ENCODE measurements at places on chromosomes 13 and 19.
A peak's percentile ranks its signal among the peaks of the same experiment; 100 is the strongest.

DNA sequence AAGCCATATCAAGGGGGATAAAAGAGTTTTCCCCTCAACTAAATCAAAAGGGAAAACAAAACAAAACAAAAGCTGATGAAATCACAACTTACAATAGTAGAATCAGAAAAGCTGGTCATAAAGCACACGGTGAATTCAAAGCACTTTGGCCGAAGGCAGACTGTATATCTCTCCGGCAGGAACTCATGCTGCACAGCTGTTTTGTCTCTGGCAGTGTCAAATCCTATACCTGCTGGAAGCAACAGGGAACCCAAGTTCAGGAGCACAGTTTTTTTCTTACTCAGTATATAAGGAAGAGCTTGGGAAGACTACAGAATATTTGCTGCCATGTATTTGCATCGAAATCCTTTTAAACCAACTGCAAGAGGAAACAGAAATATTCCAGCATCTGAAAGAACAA, 213.7 kb downstream of the RFC3 start:
- no peak for DNase-seq

GRCh38 chr19:1840541-1841115, 7.7 kb downstream of the REXO1 start:
- no peak for DNase-seq

GRCh38 chr13:58542530-58542929, 911.0 kb downstream of the PCDH17 start:
- DNase-seq, result no peak

GRCh38 chr13:72754111-72754510, 26.4 kb downstream of the BORA start:
- no peak for DNase-seq

- DNase-seq, result no peak
Measured at GRCh38 chr19:47097396-47098201, 16.0 kb downstream of the ZC3H4 start.

DNA sequence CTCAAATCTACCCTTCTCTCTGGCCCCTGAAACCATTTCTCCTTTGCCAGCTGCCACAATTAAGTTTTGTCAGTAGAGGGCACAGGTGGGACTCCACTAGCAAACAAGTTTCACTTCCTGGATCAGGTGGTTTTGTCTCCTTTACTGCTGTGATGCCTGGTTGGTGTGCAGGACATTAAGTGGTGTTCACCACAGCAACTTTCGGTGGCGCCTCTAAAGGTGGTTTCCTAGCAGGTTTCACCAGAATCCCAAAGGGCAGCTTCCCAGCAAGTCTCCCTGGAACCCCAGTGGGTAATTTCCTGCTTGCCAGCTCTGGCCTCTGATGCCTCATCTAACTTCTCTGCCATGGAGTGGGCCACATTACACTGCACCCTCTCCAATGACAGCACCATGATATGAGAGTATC, 16.6 kb downstream of the MED4 start:
- no peak for DNase-seq

- no peak for DNase-seq
Measured at GRCh38 chr13:112777637-112778406, 88.0 kb downstream of the ATP11A start.

- DNase-seq, result no peak
Measured at GRCh38 chr19:3029065-3029923, at the start of gene TLE2. TSS of gene TLE2 (minus strand) at chr19:3029280. CDS start at chr19:3028904, 376 bp downstream.

GRCh38 chr19:49119411-49120324, at the start of gene PPFIA3:
TSS of gene PPFIA3 (plus strand) at chr19:49119544. CDS start at chr19:49127874, 8,330 bp downstream.
- no peak for DNase-seq

DNA sequence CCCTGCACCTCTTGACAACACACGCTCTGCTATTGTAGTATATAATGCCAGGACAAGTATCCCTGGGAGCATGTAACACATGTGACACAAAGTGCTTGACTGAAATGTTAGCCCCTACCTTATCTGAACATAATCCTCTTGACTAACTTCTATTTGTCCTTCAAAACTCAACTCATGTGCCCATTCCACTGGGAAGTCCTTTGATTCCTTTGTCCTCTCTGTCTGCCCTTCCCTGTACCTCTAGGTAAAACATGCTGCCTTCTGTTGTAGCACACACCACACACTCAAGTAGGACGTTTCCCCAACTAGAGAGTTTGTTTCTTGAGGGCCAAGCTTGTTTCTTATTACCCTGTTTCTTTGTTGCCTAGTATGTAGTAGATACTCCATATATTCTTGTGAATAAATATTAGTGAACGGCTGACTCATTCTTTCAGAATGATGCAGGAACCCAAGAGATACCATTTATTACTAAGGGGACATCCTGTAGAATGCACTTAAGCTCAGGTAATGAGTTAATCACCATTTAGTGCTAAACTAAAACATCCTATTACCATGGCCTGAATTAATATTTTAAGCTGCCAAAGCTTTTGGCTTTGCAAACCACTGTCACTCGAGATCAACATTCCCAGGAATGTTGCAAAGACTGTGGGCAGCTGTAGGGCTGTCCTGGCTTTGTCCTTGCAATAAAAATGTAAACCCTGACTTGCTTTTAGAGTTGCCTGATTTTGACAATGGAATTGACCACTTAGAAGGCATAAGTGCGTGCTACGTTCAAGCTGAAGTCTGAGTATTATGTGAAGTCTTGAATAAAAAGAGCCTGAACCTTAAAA, 313.4 kb downstream of the COG6 start:
- no peak for DNase-seq

GRCh38 chr13:72849571-72849970, 67.6 kb downstream of the PIBF1 start:
- no peak for DNase-seq

DNA sequence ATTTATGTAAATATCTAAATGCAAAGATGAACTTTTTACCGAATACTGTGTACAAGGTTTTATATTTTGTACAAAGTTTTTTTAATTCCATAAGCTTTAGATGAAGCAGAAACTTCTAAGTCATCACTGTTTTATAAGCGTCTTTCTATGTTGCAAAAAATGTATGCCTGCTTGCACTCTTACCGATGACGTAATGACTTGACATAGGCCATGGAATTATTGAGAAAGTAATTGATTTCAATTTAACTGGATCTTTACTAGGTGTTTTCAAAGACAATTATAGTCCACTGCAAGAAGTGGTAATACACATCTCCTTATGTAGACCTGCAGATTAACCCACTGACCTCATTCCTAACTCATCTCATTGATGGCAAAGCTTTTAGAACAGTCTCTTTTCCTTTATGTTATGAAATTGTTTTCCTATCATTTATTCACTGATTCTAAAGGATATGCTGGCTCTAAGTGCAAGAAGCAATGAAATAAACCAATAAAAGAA, 10.4 kb downstream of the DACH1 start:
- no peak for DNase-seq

DNA sequence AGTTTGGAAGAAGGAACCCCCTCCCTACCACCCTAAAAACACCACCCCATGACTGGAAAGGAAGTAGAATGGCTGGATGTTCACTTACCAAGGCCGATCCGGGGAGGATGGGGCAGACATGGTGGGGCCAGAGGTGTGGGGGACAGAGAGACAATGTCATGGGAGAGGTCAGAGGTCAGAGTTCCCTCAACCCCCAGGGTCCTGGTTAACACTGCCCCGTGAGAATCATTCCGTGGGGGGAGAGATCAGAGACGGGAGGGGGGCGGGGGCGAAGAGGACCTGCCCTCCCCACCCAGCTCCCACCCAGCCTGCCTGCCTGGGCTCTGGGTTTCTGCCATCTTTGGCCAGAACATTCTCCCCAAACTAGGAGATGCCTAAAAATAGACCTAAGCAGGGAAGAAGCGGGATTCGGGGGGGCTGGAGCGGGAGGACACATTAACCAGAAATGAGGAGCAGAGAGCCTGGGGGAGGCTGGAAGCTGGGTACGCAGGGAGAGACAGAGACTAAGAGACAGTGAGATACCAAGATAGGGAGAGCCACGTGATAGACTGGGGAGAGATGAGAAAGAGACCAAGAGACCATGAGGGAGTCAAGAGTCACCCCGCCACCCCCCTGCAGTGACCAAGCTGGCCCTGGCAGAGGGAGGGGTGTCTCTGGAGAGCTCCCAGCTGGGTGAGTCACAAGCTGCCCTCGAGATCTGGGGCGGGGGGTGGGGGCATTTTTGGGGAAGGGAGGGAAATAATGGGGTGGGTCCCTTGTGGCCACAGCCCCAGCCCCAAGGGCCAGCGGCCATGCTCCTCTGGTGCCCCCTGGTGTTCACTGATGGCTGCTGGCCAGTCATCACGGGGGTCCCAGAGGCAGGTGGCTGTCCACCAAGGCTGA, 6.1 kb upstream of the KANK2 start:
- peak; percentile 20 for DNase-seq

- DNase-seq, result no peak
Measured at GRCh38 chr19:1063909-1064660, 2.9 kb upstream of the ARHGAP45 start.
